Pancreas (tissue), 10 donors: ENCODE measurements at places on chromosomes 1 and 21. TPM values are rescaled to one million over a fixed set of nuclear protein-coding genes. Genes with fewer than 3 reads are reported as not detected.
A peak's percentile ranks its signal among the peaks of the same experiment; 100 is the strongest.

Gene CELA2B
- polyA plus RNA-seq: 203 TPM

Gene KRTAP19-2
- polyA plus RNA-seq: not detected

GRCh38 chr1:55064071-55064581 is 24.8 kb downstream of the PCSK9 start:
- peak; percentile 70 for DNase-seq

Gene STUM
- polyA plus RNA-seq: 0.54 TPM

Gene NFIA
- 5.6 TPM for polyA plus RNA-seq

DNA sequence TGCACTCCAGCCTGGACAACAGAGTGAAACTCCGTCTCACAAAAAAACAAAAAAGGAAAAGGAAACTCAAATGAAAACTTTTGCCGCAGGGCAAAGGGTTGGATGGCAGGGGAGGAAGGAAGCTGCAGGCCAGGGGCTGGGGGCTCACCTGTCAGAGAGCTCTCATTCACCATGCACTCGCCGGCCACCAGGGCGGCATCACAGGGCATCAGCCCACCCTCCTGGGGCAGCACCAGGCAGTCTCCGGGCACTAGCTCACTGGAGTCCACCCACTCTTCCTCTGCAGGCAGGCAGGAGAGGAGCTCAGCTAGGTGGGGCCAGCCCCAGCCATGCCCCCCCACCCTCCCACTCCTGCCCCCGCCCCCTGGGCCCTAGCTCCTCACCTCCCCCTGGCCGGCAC is 11.9 kb downstream of the ATP13A2 start:
- DNase-seq: no peak

DNA sequence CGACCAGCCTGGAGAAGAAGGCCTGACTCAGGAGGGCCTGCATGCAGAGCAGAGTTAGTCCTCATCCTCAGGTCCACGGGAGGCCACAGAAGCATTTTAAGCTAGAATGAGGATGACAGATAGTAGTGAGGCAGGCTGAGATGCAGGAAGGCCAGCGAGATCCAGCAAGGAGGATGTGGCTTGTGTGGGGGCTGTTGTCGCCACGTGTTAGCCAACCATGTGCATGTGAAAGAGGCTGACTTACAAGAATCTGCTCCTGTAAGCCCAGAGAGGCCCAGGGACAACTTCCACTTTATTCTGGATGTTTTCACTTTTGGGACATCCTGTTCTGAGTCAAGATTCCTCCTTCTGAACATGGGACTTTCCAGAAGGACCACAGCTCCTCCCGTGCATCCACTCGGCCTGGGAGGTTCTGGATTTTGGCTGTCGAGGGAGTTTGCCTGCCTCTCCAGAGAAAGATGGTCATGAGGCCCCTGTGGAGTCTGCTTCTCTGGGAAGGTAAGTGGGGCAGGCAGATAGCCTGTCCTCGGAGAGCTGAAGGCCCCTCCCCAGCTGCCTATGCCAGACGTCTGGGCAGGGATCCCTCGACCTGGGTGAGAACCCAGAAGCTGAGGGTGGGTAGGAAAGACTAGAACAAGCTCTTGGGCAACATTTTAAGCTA is at the start of gene SLAMF8:
Gene SLAMF8, plus strand, starts transcription at position 433 of the 661 bp plus-strand sequence. Its CDS starts 26 bp downstream, at position 459.
- DNase-seq: no peak

GRCh38 chr1:78676993-78677392 is 27.4 kb downstream of the IFI44 start:
- no peak for DNase-seq

GRCh38 chr1:240237305-240237721 is 145.6 kb downstream of the FMN2 start:
- no peak for DNase-seq

DNA sequence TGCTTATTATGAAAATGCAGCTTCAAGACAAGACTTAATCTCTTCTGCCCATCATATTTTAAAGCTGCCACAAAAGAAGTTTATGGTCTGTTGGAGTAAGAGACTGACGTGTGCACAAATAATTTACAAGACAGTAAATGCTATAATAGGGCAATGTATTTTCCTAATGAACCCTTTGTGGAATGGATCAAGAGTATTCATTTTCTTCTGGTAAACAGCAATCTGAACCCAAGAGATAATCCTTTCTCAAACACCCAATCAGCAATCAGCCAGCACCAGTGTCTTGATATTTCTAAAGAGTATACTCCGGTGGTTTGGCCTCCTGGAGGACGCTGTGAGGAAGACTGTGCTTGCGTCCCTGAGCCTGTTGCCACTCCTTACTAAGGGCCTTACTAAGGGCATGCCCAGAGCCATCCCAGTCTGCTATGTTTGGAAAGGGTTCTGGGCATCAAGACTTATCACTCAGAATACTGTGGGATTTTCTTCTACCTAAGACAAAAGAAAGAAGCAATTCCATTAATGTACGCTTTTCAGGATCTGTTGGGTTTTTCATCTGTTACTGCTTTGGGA is 48.8 kb upstream of the LRRC8D start:
- no peak for DNase-seq

Gene LCE6A
- polyA plus RNA-seq: not detected

- DNase-seq: no peak
These were observed 2.3 kb downstream of the SLC37A1 start for GRCh38 chr21:42515708-42516502.

DNA sequence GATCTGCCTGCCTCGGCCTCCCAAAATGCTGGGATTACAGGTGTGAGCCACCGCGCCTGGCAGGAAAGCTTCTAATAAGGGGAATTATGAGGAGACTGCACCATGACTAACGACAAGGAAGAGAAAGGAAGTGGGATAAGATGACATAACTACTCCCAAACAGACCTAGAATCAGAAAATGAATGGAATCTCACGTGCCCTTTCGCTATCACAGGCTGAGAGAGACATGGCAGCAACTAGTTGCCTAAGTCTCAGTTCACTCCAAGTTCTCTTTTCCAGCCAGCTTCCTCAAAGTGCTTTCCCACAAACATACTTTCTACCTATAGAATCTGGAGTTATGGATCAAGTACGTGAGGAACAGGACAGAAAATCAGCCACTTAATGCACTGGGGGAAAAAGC is 2.0 kb downstream of the PI4KB start:
- no peak for DNase-seq

Gene HCRTR1
- 0.19 TPM for polyA plus RNA-seq

DNA sequence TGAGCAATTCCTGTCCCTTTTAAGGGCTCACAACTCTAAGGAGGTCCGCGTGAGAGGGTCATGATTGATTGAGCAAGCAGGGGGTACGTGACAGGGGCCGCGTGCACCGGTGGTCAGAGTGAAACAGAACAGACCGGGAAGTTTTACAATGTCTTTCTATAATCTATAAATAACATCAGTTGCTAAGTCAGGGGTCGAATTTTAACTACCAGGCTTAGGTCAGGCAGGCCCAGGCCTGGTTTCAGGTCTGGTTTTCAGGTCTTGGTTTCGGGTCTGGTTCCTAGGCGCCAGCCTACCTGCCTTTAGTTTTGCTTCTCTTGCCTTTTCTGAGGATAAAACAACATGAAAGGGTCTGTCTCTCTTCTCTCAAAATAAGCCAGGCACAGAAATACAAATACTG is 476.0 kb upstream of the CAMK1G start:
- no peak for DNase-seq

DNA sequence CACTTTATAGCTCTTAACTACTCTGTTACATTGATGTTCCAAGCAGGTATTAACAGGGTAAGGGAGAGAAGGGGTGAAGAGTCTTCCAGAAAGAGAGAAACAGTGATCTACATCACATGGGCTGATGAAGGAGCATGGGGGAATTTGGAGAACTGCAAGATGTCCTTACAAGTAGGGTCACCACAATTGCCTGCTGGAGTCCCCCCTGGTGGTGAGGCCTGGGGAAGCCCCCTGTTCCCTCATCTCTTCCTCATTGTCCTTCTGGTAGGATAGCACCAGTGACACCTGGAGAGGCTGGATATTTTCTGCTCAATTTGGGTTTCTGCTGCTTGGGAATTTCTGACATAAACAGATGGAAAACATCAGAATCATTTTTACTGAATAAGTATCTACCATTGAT is 126.6 kb downstream of the RUNX1 start:
- DNase-seq: no peak

DNA sequence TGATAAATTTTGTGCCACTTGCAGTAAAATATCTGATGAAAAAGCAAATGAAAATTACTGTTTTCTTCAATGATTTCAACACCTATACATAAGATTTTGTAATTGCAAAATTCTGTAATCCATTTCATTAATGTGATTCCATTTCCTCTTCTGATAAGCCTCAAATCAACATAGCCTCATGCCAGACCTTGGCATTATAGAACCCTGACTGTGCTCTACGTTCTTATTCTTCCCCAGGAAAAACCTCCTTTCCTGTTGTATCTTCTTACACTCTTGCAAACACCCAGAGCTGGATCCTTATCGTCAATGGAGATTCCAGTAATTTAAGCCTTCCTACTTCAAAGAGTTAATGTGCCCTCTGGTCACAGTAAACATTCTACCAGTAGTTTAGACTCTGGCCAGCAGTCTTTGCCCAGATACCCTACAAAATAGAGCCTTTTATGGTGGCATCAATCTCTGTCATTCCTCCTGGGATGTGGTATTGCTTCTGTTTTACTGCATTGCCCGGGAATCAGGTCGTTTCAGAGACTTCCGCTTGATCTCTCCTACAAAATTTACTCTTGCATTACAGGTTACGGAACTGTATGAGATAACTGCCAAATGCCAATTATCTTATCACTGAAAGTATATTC is 48.5 kb upstream of the CHRM3 start:
- no peak for DNase-seq

DNA sequence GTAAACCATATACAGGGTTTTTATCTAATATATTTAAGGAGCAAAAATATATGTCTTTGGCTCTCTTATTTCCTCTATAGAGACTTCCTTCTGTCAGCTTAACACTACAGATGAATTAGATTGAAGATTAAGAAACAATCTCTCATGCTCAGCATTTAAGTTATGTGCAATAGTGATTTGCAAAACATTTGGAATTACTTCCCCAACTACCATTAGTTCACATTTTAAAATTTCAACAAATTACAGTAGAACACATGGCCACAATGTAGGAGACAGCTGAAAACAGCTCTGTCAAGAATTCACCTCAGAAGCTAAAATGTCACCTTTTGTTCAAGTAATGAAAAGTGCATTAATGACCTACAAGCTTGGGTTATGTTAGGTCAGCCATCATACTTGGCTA is 177.9 kb downstream of the EIF4G3 start:
- DNase-seq: no peak

Gene HOOK1
- 18.2 TPM for polyA plus RNA-seq

GRCh38 chr1:190942475-190942874 is 464.8 kb upstream of the BRINP3 start:
- no peak for DNase-seq

- no peak for DNase-seq
These were observed 337.0 kb upstream of the NCAM2 start for GRCh38 chr21:20661246-20661645.

DNA sequence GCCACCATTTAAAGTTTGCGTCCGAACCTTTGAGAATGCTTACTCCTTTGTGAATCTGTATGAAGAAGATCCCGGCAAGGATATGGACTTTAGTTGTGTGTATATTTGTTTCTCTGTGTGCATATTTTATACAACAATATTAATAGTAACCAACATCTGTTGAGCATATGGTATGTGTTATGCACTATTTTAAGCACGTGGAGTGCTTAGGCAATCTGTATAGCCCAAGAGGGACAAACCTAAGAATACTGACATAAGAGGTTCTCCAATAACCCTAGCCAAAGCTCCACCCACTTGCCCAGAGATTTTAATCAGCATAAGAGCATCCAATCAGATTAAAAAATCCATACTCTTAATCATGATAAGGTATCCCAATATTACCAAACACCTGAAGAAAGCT is 92.7 kb downstream of the MAB21L3 start:
- DNase-seq: no peak

DNA sequence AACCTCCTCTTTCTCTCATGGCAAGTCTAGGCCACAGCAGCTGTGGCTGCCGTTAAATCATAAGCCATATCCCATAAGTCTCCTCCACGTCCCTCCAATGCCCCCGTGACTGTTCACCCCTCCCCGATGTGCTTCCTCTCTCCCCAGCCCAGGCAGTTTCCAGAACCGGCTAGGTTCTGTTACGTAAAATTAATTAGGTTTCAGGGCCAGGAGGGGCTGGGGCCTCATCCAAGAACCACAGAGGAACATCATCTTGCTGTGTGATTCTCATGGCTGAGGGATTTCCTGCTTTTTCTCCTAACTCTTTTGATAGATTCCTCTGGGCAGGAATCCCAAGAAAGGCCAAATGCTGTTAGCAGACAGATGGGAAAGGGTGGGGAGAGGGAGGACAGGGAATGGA is 141.8 kb upstream of the AJAP1 start:
- DNase-seq: no peak

Gene NCF2
- 1.0 TPM for polyA plus RNA-seq
